GM12864 (cell line): ENCODE measurements at places on chromosomes 13 and 19.

- DNase-seq: no peak
These were observed 381.5 kb downstream of the MYO16 start for GRCh38 chr13:109010912-109011311.

DNA sequence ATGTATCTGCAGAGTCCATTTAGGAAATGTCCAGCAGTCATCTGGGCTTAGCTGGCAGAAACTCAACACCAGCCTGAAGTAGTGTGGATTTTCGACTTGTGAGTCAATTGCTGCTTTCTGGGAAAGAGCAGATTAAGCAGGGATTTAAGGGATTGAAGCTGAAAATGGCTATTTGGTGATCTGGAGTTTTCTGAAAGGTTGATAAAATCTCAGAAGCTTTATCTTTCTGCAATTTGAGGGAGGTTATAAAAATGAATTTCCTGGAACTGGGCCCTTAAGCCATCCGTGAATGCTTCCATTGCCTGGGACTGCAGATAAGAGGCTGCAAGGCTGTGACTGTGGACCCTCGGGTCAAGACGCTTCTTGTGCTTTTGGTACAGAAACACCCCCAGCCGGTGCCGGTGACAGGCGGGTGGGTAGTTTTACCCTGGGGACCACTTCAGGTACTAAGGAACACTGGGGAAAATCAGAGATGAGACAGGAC, 61.5 kb downstream of the COL4A1 start:
- no peak for DNase-seq

DNA sequence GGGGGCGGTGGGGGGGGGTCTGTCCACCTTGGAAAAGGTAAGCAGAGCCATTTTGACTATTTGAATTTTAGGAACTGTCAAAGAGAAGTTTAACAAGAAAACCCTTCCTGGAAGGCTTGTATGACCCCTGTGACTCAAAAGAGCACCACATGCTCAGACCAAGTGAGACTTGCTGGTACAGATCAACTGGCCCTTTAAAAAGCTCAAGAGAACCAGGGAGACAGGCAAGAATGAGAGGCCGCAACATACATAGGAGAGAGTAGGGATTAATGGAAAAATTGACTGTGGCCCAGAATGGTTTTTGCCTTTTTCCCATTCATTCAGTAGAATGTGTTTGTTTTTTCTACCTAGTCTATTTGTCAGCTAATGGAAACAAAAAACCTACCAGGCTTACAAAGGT, 26.2 kb upstream of the ATP8A2 start:
- no peak for DNase-seq

- no peak for DNase-seq
These were observed 108.6 kb downstream of the EFNB2 start for GRCh38 chr13:106426909-106427308.

DNA sequence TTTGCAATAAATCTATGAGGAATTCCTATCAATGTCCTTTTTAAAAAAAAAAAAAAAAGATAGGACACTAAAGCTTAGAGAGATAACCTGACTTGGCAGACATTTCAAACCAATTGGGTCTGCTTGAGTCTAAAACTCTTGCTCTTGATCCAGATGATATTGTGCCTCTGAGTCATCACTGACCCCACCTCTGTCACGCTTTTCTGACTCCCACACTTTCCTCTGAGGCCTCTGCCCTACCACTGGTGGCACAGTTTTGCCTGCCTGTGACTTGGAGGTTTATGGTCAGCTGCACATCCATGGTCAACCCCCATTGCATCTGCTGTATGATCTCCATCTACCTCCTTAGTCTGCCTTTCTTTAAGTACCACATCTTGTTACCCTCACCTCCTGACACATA, 328.7 kb downstream of the SPRY2 start:
- DNase-seq: peak; percentile 1

- DNase-seq: no peak
These were observed 101.5 kb downstream of the HS6ST3 start for GRCh38 chr13:96191367-96191766.

- no peak for DNase-seq
These were observed 77.3 kb upstream of the GPR183 start for GRCh38 chr13:99384468-99384867.

DNA sequence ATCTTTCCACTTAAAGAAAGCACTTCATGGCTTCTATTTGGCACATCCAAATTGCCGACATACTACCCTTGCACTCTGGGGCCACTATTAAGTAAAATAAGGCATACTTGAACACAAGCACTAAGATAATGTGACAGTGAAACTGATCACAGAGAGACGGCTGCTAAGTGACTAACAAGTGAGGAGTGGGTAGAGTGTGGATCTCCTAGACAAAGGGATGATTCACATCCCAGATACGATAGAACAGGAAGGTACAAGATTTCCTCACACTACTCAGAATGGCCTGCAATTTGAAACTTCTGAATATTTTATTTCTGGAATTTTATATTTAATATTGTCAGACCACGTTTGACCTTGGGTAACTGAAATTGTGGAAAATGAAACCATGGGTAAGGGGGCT, 1721.8 kb upstream of the SPRY2 start:
- DNase-seq: no peak

DNA sequence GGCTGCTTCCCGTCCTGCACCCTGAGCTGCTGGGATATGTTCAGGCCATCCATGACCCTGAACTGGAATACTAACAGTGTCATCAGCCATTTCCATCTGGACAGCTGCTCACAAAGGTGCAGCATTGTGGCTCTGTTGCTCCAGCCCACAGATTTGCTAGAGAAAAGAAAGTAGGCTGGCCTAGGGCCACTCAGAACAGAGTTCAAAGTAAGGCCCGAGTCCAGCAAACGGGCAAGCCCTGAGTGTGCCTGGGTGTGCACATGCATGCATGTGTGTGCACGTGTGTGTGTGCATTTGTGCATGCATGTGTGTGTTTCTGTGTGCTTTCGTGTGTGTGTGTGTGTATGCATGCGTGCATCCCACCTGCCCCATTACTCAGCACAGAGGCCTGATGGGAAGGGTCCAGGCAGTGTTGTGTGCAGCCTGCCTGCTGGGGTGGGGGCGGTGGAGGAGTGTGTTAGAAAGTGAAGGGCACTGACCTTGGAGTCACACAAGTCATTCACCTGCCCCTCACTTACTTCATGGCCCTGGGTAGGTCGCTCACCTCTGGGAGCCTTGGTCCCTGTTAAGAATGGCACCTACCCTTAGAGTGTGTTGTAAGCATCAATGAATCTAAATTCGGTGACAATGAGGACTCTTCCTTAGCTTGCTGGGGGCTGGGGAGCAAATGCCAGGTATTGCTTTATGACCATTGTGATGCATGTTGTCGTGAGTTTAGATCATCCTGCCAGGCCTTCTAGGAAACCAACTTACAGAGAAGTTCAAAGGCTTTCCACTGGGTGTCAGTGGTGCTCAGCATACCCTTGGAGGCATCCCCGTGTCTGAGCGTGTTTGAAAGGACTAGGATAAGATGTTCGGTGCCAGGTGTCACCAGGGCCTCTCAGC, 53.2 kb downstream of the GPR12 start:
- no peak for DNase-seq

DNA sequence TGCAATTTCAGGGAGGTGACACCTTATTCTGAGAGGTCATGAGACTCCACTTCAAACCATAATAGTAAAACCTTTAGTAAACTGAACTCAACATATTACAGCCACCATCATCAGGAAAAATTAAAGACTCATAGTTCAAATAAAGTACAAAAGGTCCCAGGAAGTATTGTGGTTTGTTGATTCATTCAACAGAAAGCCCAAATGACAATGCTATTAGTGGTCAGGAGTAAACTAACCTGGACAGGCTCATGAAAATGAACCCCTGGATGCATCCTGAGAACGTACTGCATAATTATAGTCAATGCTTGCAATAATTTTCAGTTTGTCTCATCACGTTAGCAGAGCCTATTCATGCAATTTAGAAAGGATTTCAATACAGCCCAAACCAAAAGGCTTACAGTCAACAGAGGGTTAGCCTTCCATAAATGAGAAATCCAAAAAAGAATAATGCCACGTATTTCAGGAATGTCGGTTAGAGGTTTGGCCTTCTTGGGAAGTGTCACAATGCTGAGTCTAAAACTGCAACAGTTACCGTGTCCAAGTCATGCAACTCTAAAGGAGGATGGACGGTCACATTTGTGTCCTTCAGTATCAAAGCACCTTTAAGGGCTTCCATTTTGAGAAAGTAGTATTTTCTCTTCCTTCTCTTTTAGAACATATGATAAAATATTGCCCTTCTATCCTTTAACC, 280.8 kb downstream of the ABCC4 start:
- no peak for DNase-seq

GRCh38 chr13:105159841-105160240, 1375.6 kb downstream of the EFNB2 start:
- no peak for DNase-seq

- DNase-seq: no peak
These were observed 1138.2 kb downstream of the UQCRFS1 start for GRCh38 chr19:28074773-28075172.

GRCh38 chr13:87779426-87779825, 108.3 kb downstream of the SLITRK5 start:
- no peak for DNase-seq

DNA sequence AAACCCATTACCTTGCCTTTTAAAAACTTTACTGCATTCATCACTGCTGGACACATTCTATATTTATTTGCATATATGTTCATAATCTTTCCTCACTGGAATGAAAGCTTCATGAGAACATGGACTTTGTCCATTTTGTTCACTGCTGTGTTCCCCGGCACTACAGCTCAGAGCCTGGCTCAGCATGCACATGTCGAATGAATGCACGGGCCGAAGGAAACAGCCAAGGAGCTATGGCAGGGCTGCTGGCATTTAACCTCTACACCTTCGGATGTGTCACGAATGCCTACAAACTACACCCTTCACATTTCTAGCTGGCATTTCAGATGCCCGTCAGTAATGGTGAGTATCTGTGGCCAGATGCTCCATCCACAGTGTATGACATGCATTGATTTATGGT, 7.6 kb downstream of the MTIF3 start:
- no peak for DNase-seq
